ENCODE measurements at places on chromosomes 13 and 19.

DNA sequence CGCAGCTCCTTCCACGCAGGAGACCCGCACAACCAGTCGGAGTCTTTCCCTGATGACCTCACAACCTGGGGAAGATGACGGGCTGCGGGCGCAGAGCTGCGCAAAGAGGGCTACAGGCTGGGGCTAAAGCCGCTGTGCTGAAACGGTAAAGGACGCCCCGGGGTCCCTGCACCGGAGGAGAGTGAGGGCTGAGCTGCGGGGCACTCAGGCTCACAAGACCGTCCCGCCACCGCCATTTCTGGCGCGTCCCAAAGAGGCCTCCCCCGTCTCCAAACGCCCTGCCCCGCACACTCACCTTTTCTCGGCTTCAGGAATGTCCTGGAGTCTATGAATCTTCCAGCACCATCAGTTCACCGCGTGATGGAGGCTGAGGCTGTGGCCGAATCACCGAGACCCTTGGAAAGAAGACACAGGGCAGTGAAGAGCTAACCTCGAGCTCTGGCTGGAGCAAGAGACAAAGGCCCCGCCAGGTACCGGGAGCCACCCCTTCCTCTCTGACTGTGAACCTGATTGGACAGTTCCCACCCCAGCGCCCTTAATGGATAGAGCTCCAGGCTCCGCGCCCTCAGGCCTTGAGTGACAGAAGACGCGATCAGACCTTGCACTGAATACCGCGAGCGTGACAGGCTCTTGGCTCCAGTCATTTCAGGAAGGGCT lies 41.8 kb upstream of the ZNF429 start:
- DNase-seq = peak; percentile 63

- no peak for DNase-seq
Observed at GRCh38 chr13:25204863-25205262, 32.8 kb upstream of the AMER2 start.

- DNase-seq = no peak
Observed at GRCh38 chr13:45316338-45316737, 24.6 kb downstream of the TPT1 start.

- no peak for DNase-seq
Observed at GRCh38 chr19:50210425-50210824, 7.0 kb downstream of the MYH14 start.

DNA sequence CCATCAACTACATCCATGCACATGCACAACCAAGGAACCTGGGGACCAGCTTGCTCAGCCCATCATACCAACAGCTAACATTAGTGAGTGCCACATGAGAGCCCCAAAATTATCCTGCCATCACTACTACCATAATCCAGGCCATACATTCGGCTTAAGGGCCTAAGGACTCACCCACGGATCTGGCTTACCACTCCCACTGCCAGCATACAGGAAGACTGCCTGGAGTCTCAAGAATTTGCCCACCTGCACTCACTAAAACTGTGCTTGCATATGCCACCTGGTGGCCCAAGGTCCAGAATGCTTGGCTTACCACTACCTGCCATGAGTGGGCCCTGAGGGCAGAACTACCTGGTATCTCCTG lies 1562.9 kb upstream of the PRR20A start:
- DNase-seq = no peak

DNA sequence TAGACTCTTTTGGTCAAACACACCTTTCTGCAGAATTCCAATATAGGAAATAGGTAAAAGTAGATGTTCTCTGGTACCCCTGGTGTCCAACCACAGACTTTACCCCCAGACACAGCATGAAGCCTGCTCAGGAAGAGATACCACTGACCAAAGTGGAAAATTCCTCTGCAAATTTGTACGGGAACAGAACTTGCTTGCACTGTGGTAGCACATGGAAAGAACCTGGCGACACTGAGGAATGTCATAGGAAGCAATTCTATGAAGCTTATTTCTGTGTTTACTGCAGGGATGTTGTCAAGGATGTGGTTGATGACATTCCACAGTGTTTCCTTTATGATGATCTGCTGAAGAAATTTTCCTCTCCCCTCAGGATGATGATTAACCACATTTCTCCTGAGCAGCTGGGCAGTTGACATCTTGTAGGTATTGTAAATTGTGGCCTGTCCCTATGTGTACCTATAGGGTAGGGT lies 48.9 kb upstream of the TNFSF11 start:
- no peak for DNase-seq

GRCh38 chr13:98622931-98623331 lies 46.0 kb upstream of the STK24 start:
- no peak for DNase-seq

DNA sequence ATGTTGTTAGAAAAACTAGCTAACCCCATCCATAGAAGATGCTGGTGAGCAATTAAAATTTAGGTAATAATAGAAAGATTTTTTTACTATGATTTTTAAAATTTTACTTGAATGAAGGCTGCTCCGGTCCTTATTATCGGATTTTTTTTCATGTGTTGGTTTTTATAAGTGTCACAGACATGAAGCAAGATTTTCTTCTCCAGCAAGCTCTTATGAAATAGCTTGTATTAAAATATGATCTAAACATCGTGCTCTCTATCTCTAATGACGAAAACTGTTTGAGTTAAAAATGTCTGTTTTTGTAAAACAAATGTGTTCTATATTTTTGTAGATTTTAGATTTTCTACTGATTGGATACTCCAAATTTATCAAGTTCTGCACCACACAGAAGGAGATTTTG lies 339.6 kb downstream of the ZNF536 start:
- DNase-seq = no peak

Data from T-helper 2 cell (primary cell).